ENCODE measurements at places on chromosomes 4 and X.

GRCh38 chr4:142913461-142914030, 67.4 kb upstream of the INPP4B start:
- no peak for DNase-seq

DNA sequence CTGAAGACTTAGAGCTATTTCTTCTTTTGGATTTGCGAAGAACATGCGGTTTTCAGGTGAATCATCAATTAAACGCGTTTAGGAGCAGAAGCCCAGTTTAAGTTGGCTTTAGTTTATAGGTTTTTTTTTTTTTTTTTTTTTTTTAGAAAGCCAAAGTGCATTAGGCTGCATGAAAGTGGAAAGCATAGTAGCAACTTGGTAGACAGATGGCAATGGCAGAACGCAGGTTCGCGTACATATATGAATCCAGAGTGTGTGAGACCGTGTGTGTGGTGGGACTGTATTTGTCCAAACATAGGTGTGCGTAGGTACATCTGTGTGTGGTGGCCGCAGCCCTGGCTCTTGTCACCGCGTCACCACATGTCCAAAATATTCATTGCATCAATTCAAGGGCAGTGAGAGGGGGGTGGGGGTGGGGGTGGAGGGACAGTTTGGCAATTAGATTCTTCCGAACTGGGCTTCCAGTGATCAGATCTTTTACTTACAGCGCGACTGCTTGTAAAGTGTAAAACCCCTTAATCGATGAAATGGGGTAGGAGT, 901 bp downstream of the JADE1 start:
- peak; percentile 9 for DNase-seq

DNA sequence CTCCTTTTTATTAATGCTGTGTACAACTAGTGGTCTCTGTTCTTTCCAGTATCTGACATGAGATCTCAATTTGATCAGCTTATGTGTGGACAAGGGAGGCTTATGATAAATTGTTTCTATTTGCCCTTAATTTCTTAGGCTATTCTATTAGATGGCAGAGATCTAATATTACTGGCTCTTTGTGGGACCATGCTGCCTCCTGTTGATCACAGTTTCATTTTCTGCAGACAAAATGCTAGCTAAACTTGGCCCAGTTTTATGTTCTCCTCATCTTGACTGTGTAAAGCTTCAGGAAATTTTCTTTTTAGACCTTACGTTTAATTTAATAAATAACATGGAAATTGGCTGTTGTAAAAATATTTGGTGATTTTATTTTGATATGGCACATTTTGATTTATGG, 627.1 kb upstream of the AADAT start:
- DNase-seq = no peak

DNA sequence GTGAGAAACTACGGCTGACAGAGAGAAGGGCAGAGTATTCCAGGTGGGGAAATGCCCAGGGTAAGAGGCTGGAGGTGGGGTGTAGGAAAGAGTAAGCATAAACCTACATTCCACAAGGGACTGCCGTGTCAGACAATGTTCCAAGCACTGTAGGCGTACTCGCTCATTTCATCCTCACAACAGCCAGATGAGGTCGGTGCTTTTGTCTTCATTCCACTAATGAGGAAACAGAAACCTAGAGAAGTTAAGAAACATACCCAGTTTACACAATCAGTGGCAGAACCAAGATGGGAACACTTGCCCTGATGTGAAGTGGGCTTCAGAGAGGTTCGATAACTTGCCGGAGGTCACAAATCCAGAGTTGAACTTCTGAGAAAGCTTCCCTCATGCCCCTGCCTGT, 4.6 kb downstream of the SASH3 start:
- DNase-seq = no peak

DNA sequence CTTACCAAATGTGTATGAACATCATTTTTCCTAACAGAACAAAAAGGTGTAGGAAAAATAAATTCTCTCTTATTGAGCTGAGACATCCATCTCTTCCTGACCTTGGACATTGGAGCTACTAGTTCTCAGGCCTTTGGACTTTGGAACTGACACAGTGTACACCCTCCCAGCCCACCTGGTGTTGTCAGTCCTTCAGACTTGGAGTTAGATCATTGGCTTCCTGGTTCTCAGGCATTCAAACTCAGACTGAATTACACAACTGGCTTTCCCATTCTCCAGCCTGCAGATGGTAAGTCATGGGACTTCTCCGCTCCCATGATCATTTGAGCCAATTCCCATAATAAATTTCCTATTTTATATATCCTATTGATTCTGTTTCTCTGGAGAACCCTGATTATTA, 84.8 kb upstream of the EDNRA start:
- DNase-seq = no peak

GRCh38 chr4:57102050-57102624, 8.0 kb downstream of the IGFBP7 start:
- DNase-seq = no peak

- no peak for DNase-seq
Observed at GRCh38 chrX:29547877-29548276, 667.5 kb upstream of the MAGEB2 start.

DNA sequence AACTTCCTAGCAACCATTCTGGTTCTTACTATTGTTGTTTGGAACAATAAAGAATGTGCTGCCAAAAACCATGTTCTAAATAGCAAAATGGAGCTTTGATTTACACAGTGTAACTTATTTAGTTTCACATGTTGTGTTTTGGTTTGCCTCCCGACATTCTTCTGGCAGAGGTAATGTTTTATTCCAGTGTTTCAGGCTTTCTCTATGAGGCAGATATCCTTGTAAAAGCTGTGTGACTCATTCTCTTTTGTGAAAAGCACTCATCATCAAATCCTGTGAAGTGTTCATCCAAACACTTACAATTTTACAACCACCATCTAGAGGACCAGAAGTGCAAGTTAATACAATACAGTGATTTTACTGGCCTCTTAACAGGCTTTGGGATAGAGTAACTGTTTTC, 219.0 kb upstream of the GIMD1 start:
- no peak for DNase-seq

Measured in endothelial cell (in vitro differentiated cells).